ENCODE measurements at places on chromosomes 11 and 22. TPM values are rescaled to one million over a fixed set of nuclear protein-coding genes. Genes with fewer than 3 reads are reported as not detected.

Gene C22orf42
- not detected for polyA plus RNA-seq

Gene FOSL1
- 55.8 TPM for polyA plus RNA-seq

Gene POU2AF2
- not detected for polyA plus RNA-seq

Gene TSSK2
- polyA plus RNA-seq: not detected

Gene TECTA
- polyA plus RNA-seq: 0.12 TPM

- no peak for DNase-seq
These were observed 785 bp upstream of the EFCAB6 start for GRCh38 chr22:43812890-43813289.

DNA sequence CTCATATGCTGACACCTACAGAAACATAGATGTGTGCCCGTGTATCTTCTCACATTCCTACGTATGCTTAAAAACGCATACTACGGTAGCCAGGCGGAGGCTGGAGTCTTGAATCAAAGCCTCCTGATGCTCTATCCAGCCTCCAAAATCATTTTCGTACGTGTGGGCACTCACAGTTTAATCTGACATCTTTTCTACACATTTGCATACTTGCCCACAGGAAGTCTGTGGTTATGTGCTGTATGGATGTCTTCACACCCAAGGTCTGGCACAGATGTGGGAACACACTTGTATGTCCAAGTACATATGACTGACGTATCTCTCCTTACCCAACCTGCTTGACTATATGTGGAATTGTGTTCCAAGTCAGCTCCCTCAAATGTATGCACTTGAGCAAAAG lies 561.8 kb upstream of the CADM1 start:
- DNase-seq: no peak

DNA sequence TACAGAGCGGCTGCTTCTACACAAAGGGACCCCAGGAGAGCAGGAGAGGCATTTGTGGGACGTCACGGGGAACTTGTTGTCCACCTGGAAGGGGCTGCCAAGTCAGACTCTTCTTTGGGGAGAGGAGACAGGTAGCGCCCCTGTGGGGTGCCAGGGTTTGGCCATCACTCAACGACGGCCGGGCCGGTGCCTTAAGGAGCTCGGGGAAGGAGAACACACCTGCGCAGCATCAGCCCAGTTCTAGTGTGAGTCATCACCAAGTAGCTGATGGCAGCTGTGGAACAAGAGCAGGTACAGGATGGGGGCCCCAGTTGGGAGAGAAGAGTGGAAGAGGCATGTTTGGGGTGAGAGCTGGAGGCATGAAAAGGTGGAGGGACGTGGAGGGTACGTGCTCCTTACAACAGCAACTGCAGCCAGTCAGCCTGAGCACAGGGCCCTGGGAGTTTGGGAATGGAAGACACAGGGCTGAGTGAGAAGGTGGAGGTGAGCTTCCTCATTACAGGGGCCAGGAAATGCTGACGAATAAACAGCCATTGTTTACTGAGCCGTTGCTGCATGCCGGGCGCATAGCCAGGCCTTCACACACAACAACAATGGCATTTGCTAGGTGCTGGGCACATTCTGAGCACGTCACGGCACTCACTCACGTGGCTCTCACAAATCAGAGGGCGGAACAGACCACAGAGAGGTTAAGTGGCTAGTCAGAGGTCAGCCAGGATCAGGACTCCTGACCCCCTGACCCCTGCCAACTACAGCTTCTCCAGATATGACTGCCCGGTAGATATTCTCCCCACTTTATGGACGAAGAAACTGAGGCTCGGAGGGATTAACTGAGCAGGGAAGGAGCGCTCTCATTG lies 29.1 kb upstream of the TP53I11 start:
- peak; percentile 92 for DNase-seq

Gene KCNJ1
- 0.03 TPM for polyA plus RNA-seq

DNA sequence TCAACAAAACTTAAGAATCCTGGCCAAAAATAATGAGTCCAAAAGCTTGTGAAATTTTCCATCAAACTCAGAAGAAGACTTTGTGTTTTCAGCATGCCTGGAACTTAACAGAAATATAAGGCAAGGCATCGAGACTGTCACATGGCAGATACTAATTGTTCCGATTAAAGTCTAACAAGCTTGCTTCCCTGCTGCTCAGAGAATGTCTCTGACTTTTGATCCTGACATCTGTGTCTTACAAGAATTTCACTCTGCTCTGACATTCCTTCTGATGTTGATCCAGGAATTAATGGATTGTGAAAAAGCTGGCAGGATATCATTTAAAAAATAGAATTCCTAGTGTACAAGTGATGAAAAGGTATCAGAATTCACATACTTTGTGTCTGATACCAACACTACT lies 170.2 kb downstream of the DCDC1 start:
- no peak for DNase-seq

- DNase-seq: peak; percentile 60
These were observed 4.9 kb upstream of the TTLL1 start for GRCh38 chr22:43094085-43094484.

- DNase-seq: peak; percentile 69
These were observed 1.4 kb downstream of the TMEM109 start for GRCh38 chr11:60915248-60915914.

Gene DDIAS
- 14.7 TPM for polyA plus RNA-seq

Gene CLDN5
- not detected for polyA plus RNA-seq

Gene CBLIF
- polyA plus RNA-seq: not detected

DNA sequence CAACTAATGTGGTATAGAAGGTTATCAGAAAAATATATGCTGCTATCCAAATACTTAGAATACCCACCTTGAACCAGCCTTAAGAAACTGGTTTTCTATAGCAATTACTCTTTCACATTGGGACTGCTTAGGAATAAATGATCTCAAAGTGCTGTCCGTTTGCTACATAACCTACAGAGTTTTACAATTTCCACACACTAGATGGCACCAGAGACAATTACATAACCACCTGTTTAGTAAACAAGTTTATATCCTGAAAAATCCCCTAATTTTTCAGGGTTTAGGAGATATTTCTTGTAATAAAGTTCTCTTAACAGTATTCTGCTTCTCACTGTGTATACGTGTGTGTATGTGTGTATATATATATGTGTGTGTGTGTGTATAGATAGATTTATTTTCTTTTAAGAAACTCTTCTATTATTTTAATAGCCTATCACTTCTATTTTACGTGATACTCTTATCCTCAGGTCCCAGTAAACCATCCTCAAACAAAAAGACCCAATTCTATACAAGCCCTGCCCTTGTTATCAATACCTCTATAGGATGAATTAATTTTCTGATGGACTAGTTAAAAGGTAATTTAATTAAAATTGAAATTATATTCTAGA lies 6.7 kb upstream of the OR5I1 start:
- DNase-seq: peak; percentile 62

Gene KRTAP5-1
- polyA plus RNA-seq: not detected

Gene SRPRA
- polyA plus RNA-seq: 45.1 TPM

DNA sequence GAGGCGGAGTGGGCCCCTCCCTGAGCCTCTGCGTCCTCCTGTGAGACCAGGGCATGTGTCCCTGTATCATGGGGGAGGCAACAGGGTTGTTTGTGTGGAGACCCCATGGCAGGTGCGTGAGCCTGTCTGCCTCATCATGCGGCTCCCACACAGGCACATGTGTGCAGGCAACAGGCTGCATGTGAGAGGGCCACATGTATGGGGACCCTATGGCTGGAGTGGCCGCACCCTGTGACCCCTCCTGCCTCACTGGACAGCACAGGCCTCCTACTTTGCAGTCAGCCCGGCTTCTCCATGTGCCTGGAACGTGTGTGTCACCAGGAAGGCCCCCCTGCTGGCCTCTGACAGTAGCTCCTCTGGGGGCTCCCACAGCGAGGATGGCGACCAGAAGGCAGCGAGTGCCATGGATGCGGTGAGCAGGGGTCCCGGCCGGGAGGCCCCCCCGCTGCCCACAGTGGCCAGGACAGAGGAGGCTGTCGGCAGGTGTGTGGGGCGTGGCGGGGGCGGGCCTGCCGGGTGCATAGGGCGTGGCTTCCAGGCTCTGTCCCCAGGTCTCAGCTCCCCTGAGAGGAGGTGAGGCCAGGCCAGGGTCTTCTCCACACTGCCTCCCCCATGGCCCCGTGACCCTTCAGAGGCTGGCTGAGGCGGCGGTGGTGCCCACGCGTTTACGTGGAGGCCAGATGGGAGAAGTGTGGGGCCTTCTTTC lies 34.1 kb downstream of the SBF1 start:
- DNase-seq: no peak

DNA sequence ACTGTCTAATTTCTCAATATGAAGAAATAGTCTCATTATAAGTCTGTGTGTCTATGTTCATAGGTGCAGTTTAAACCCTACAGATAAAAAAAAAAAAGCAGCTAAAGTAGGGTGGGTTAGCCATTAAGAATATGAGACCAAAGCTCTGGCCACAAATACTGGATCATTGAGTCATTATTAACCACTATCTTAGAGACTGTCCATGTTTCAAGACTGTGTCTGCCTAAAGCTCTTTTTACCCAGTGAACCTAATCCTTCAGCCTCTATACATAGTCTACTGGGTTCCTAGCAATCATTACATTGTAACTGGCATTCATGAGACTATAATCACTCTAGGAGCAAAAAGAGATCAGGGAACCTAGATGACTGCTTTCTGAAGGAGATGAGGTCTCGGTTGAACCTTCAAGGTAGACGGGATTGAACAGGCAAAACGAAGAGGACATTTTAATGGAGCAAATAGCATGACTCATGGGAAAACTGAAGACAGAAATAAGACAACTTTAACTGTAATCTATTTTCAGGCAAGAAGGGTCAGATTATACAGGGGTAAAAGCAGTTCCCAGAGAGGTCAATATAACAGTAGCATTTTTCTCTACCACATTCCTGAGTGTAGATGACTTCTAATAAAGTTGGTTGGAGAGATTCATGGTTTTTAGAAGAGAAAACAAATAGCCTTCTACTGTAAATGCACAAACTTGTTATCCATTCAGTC lies 64.0 kb upstream of the FIBIN start:
- no peak for DNase-seq

Gene THRSP
- polyA plus RNA-seq: not detected

GRCh38 chr11:13663631-13664071 lies 4.8 kb upstream of the FAR1 start:
- DNase-seq: no peak

Gene NLRP10
- polyA plus RNA-seq: not detected

DNA sequence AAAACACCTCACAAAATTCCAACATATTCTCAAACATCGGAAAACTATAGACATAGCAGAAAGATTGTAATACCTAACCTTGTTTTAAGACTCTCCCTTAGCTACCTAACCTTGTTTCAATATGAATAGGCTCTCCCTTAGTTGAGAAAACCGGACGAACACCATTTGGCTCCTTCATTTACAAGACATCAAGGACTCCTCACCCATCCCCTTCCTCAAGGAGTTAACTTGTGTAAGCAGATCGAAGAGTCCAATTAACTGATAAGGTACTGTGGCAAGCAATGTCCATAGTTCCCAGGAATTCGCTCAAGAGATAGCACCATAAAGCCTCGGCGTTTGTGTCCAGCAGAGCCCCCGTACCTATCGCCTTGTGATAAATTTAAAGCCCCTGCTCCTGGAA lies 4.6 kb upstream of the ACRV1 start:
- DNase-seq: no peak

- no peak for DNase-seq
These were observed 10.3 kb downstream of the PRCP start for GRCh38 chr11:82890002-82890341.

GRCh38 chr11:114318361-114318760 lies 22.2 kb downstream of the NNMT start:
- no peak for DNase-seq

DNA sequence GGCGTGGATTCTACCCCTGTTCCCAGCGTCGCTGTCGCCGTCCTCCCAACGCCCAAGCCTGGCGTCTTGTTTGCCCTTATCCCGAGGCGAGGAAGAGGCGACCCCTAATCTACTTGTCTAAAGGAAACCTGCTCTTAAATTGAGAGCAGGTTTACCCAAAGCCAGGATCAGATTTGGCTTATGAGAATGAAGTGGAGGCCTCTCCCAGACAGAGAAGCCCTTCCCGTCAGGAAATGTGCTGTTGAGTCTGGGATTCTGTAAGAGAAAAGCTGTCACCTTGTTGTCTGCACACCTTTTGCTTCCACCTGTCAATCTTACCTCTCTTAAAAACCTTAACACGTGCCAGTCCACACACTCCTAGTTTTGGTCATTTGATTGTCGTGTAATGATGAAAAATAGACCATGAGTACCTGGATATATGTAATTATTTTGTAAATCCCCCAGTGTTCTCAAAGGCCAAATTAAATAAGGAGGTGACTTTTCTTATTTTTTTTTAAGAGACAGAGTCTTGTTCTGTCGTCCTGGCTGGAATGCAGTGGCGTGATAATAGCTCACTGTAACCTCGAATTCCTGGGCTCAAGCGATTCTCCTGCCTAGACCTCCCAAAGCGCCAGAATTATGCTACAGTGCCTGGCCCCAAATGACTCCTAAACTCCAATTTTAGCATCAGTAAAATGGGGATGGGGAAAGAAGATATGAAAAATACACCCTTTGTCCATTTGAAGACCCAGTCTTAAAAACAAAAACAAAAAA lies 627 bp downstream of the GTF2H1 start:
- DNase-seq: peak; percentile 12

- DNase-seq: no peak
These were observed 118.8 kb downstream of the MPPED1 start for GRCh38 chr22:43530349-43531201.

Gene GAL3ST3
- polyA plus RNA-seq: not detected

Gene OR52A1
- polyA plus RNA-seq: not detected

DNA sequence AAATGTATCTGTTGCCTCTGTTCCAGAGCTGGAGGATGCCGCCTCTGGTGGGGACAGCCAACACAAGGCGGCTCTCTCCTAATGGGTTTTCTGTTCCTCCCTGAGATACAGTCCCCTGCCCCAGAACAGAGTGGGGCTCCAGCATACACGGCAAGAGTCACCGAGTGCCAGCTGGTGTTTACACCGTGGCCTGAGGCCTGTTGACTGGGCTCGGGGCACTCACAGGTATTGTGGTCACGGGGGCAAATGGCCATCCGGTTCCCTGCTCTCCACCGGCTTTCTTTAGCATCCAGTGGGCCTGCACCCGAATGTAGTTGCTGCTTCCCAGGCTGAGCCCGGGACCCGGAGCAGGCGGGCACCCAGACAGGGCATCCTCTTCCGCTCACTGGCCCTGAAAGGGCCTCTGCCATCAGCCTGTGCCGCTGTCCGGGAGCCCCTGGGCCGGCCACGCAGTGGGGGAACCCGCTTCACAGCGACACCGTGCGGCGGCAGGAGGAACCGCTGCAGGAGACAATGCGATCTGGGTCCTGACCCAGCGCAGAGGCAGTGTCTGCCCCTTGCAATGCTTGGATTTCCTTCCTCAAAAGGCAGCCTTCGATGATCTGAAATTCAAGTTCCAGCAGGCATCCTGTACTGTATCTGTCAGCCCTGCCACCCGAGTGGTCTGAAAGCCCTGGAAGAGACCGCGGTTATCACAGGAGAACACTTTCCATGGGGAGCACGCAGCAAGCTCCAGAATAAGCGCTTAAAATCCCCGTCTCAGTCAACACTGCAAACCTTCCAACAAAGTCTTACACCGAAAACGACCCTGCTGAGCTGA lies 859 bp upstream of the KRTAP5-5 start:
- DNase-seq: peak; percentile 44

DNA sequence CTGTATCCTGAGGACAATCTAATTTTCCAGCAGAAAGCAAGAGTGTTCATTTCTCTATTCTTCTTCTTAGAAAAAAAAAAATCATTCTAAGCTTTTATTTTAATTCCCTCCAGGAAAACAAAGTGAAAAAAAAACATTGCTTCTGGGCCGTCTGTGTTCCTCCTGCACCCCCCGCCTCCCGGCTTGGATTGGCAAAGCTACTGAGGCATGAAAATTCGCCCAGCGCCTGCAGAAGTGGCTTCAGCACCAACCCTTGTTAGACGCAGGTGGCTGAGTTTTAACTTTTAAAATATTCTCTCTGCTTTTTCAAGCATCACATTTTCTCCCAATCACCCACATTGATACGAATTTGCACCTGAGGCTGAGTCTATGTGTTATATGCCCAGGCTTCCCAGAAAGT lies 401.6 kb downstream of the BRD1 start:
- DNase-seq: no peak
